ENCODE measurements at places on chromosomes 3 and 15.

- DNase-seq: no peak
Observed at GRCh38 chr3:77707281-77707680, 667.4 kb downstream of the ROBO2 start.

- DNase-seq: no peak
Observed at GRCh38 chr3:63231643-63232042, 46.5 kb upstream of the SYNPR start.

DNA sequence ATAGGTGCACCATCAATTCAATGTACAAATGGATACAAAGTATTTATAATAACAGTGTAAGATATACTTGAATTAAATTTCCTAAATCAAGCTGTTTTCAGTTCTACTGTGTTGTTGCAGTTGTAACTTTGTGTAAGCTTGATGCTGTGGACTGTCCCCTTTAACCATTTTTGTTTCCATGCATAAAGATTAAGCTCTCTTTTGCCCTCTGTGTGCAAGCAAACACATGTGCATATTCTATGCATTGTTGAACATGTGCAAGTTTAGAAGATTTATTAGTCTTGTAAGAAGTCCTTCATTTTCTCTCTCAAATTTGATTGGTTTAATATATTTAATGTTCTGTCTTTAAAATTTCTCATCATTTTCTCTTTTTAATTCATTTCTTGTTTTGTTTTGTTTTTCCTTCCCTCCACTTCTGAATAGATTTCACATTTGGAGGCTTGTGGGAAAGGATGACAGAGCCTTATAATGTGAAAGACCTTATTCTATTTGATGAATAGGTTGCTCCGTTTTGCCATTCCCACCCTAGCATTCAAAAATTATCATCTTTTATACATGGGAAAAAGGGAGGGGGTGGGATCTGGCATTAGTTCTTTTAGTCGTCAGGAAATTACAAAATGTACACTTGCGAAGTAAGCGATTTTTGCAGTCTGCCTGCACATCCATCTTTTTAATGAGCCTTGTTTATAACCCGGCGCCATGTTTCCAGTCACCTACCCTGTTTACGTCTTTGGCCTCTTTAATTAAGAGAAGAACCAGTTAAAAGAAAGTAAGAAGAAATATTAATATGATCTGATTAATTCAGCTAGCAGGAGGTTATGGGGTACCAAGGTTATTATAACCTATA is 961.5 kb upstream of the NR2F2 start:
- DNase-seq: no peak

GRCh38 chr3:59938828-59939227 is 889.0 kb upstream of the CFAP20DC start:
- no peak for DNase-seq

DNA sequence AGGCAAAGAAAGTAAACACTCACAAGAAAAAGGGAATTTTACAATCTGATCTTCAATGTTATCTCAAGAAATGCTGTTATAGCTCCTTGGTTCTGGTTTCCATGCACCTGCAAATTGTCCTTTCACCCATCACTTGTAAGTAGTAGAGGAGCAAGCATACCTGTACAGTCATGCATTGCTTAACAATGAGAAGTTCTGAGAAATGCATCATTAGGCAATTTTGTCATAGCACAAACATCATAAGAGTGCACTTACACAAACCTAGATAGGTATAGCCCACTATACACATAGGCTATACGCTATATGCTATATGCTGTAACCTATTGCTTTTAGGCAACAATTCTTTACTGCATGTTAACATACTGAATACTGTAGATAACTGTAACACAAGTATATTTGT is 672.3 kb downstream of the FHIT start:
- no peak for DNase-seq

GRCh38 chr3:157166115-157166514 is 6.2 kb upstream of the CCNL1 start:
- no peak for DNase-seq

GRCh38 chr3:9717563-9717962 is 13.9 kb downstream of the CPNE9 start:
- no peak for DNase-seq

GRCh38 chr3:71710906-71711494 is 14.2 kb downstream of the EIF4E3 start:
- DNase-seq: no peak

DNA sequence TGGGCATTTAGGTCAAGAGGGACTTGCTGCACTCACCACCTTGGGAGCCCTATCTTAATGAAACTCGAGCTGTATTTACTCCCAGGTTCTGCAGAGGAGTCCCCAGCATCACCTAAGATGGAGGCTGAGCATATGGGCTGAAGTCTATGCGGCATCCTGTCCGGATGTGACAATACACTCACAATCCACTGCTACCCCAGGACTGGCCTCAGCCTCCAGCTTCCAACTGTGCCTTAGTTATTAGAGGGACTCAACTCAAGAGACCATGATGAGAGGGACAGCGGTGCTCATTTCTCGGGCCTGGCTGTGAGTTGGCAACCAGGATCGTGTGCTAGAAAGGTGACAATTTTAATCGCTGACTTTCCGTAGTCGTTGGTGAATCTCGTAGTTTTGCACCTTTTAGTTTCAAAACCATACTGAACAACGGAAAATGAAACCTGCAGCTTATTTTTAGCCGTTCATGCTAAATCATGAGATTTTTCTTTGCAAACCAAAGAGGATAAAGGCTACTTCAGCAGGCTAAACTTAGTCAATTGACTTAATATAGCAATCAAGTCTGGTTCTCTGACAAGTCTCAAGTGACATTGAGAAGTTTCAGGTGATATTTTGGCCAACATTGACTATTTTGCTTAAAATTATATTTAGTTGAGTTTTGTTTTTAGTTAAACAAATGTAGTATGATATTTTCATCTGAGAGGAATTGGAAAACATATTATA is 11.1 kb downstream of the ZBTB38 start:
- no peak for DNase-seq

- DNase-seq: no peak
Observed at GRCh38 chr15:41689083-41689482, 28.9 kb downstream of the MGA start.

GRCh38 chr3:152656972-152657355 is 178.0 kb upstream of the P2RY1 start:
- no peak for DNase-seq

GRCh38 chr15:65032801-65033537 is 3.5 kb upstream of the MTFMT start:
- DNase-seq: no peak

- no peak for DNase-seq
Observed at GRCh38 chr3:190644766-190645165, 130.9 kb downstream of the IL1RAP start.

GRCh38 chr15:58420579-58421043 is 11.2 kb upstream of the LIPC start:
- no peak for DNase-seq

DNA sequence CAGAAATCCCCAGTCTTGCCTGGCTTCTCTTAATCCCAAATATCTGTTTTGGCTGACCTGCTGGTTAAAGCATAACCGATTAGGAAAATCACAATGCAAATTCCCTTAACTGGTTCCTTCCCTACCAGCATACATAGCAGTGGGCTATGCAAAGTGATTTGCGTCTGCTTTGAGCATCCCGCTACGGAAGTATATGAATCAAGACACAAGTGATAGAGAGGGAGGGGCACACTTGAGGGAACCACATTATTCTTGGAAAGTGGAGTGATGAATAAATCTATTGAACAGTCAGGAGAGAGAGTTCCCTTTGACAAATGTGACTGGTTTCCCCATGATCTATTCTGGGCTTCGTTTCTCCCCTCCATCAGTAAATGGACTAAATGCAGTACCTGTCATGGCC is 119.6 kb upstream of the C15orf61 start:
- DNase-seq: no peak

- no peak for DNase-seq
Observed at GRCh38 chr3:49454458-49454857, 15.6 kb upstream of the DAG1 start.

GRCh38 chr15:43370310-43370974 is 401 bp downstream of the ZSCAN29 start:
- DNase-seq: peak; percentile 5

GRCh38 chr15:40217166-40217824 is 21.6 kb upstream of the PAK6 start:
- DNase-seq: peak; percentile 12

DNA sequence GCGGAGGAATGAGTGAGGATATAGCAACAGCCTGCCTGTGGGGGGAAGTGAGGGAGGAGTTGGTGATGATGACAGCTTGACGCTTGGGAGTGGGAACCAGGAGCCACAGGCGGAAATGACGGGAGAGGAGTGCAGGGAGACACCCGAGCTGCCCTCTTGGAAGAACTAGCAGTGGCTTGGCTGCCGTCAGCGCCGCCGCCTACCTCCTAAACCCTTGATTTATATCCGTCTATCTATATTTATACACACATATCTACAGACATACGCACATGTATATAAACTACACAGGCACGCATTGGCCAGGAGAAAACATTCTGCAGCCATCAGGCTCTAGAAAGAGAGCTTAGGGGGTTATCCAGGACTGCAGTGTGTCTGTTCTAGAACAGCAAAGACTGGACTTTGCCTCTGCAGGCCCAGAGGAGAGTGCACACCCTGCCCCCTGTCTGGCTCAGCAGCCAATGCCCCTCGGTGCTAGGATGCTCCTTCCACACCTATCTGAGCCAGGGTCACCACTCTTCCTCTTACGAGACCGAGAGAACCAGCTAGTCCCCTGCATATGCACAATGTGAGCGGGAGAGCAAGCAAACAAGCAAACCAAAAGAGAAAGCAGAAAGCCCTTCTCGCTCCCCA is 45.3 kb upstream of the MAGEF1 start:
- DNase-seq: no peak

GRCh38 chr15:89195836-89196235 is 25.5 kb downstream of the RLBP1 start:
- no peak for DNase-seq

DNA sequence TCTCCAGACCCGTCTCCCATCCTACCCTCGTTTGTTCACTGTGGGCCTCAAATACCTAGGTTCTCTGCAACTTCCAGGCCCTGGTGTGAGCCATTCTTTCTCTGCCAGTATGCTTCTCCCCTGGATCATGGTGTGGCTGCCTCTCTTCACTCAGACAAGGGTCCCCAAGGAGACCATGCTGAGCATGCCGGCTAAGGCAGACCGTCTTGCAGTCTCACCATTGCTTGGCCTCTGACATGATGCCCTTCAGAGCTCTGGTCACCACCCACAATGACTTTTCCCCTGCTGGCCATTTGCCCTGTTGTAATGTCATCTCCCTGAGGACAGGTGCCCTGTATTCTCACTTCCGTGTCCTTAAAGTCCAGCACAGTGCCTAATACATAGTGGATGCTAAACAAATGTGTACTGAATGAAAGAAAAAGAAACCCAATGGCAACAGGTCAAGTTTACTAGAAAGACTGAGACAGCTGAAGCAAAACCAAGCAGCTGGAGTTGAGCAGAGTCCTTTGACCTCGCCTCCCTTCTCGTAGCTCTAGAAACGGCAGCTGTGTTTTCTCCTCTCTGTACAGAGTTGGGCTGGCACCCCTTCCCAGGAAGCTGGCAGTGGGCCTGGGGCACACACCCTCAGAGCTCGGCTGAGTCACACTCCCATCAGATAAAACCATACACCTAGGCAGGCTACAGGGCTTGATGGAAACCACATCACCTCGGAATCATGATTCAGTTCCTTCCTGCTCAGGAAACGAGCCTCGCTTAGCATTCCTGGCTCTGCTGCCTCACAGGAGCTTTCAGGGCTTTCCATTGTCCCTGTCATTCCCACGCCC is 8.6 kb downstream of the TLR9 start:
- no peak for DNase-seq

DNA sequence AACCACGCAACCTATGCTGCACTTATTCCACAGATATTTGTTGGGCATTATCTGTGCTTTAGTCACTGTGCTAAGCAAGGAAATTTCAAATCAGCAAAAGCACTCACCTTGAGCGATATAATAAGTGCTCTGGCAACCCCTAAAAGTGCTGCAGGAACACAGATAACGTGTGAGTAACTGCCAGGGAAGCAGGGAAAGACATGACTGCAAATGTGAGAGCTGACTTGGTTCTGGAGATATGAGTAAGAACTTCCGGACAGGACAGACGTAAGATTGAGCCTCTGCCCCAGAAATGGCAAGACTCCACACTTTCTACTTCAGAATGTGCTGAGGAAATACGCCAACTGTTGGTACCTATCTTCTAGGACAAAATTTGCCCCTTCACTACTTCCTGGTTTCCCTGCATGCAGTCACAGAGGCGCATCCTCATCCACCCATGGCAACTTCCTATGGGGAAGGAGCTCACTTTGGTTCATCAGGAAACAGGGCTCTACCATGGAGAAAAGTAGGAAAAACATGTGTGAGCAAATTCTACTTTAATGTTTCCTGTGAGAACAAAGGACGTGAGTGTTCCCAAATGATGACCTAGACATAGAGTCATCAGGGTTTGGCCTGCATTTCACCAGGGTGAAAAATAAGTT is 41.7 kb downstream of the AQP9 start:
- DNase-seq: no peak

DNA sequence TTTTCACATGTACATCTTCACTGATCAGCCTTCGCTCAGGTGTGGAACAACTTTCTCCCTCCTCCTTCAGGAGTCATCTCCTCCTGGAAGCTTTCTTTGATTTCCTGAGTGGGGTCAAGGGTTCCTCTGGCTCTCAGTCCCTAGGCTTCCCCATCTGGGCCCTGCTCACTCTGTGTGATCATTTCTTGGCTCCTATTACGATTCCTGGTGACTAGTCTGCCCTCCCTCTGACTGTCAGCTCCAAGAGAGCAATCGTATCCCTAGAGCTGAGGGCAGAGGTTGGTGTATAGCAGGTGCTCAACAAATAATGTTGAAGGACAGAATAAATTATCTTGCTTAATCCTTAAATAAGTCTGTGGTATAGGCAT is 15.3 kb upstream of the PRKCD start:
- DNase-seq: no peak

DNA sequence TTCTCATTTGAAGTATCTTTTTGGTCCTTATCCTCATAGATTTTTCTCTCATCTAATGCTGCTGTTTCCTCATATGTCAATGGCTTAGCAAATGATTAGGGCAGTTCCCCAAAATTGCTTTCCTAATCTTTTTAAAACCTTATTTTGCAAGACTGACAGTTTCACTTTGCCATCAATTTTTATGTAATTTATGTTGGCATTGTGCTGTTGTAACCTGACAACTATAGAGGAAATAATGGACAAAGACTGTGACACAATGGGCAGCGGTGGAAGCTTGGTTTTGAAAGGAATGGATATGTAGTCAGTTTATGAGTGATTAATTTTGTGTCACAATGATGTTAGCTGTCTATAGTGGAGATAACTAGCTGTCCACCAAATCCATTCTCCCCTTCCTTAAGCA is 10.6 kb upstream of the SH3BP5 start:
- no peak for DNase-seq
